ENCODE measurements at places on chromosomes 16 and 17.

DNA sequence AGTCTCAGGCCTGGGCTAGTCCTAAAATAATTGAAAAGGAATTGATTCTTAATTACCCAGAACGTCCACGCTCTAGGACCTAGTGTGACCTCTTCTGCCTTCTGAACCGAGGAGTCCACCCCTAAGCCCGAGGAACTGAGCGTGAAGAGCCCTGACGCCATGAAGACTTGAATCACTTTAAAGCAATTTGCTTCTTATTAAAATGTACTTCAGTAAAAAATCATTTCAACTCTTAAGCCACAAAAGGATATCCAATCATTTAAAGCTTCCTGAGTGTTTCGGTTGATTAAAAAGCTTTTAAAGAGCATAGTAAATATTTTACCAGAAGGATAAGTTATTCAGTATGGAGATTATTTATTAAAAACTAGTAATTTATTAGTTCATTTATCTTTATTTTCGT is 11.6 kb downstream of the HSBP1 start:
- no peak for DNase-seq

GRCh38 chr16:3509470-3509928 is 8.7 kb downstream of the CLUAP1 start:
- no peak for DNase-seq

DNA sequence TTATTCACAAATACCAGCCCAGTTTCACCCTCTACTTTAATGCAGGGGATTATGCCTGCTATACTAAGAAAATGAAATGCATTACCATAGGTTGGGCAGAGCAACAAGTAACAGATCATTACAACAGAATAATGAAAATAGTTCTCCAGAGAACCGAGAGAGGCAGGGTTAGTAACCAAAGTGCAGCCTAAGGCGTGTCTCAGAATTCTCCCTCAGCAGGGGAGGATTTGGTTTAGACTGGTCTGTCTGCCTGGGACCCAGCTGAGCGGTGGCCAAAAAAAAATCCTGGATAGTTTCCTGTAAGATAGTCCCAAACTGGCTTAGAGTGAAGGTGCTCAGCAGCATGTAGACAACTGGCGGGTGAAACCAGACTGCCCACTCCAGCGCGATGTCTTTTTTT is 30.8 kb upstream of the ADCY7 start:
- DNase-seq: no peak

DNA sequence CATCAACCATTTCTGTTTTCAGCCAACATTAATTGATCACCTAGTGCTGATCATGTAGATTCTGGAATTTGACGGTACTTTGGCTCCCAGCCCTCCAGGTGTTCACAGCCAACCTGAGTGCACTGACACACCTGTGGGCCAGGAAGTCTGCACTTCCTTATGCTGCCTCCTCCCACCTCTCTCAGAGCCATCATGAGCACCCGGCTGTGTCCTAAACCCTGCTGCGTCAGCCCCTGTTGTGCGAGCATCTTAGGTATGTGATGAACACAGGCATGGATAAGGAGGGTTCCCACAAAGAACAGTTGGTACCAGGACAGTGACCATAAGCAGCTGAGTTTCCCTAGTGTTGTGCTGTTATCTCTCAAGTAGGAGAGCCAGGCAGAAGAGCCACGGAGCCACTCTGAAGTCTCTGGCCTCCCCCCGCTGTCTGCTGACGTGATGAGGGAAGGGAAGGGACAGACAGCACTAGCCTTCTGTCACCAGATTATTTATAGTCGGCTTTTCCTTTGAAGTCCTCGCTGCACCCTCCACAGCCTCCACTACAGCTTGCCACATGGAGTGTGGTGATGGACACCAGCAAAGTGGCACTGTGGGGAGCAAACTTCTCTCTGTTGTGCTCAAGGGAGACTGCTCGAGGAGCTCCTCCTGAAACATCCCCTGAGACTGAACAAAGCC is 162.8 kb upstream of the ANKFN1 start:
- no peak for DNase-seq

DNA sequence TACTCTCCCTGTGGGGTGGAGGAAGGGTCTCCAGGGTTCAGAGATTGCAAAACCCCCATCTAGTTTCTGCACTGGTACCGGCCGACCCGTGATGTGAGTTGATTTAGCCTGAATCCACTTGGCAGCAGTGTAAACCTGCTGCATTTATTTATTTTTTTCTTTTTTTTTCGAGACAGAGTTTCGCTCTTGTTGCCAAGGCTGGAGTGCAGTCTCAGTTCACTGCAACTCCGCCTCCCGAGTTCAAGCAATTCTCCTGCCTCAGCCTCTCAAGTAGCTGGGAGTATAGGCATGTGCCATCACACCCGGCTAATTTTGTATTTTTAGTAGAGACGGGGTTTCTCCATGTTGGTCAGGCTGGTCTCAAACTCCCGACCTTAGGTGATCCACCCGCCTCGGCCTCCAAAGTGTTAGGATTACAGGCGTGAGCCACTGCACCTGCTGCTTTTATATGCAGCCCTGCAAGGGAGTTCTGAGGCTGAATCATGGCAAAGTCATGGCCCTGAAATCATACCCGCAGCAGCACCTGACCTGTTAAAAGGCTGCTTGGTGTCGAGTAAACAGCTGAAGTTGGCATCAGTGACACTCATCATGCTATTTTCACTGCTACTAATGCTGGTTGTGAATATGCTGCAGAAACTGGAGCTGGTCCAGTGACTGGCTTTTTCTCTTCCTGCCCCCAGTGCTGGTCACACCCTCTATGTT is 21.4 kb downstream of the DEXI start:
- no peak for DNase-seq

GRCh38 chr16:50455288-50455845 is 86.6 kb upstream of the BRD7 start:
- DNase-seq: no peak

DNA sequence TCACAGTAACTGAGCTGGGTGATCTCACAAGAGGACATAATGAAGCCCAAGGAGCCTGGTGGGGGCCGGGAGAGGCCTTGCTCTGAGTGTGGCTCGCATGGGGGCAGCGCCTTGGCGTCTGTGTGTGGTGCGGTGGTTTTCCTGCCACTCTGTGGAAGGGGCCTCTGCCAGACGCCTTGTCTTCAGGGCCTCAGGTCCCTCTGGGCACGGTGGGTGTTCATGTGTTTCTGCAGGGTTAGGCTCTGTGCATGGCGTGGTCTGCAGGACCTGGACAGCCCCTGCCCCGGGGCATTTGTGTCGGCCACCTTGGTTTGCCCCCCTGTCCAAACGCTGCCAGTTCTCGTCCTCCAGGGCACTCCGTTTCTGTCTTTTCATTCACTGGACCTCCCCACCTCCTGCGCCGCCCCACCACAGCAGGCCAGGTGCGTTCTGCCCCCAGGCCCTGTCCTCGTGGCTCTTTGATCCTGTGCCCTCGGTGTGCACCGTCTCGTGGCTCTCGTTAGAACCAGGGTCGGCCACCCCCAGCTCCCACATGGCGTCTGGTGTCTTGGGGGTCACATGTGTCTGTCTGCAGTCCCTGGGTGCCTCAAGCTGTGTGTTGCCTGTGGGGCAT is 43.7 kb upstream of the ZNF750 start:
- DNase-seq: no peak

- DNase-seq: no peak
These were observed 35.0 kb downstream of the ITGB3 start for GRCh38 chr17:47288531-47289116.

- DNase-seq: no peak
These were observed 160.9 kb downstream of the MAP2K6 start for GRCh38 chr17:69575346-69575761.

GRCh38 chr16:67571981-67572431 is 9.7 kb downstream of the CTCF start:
- DNase-seq: no peak

GRCh38 chr17:57671667-57672632 is 73.1 kb downstream of the CCDC182 start:
- peak; percentile 86 for DNase-seq

DNA sequence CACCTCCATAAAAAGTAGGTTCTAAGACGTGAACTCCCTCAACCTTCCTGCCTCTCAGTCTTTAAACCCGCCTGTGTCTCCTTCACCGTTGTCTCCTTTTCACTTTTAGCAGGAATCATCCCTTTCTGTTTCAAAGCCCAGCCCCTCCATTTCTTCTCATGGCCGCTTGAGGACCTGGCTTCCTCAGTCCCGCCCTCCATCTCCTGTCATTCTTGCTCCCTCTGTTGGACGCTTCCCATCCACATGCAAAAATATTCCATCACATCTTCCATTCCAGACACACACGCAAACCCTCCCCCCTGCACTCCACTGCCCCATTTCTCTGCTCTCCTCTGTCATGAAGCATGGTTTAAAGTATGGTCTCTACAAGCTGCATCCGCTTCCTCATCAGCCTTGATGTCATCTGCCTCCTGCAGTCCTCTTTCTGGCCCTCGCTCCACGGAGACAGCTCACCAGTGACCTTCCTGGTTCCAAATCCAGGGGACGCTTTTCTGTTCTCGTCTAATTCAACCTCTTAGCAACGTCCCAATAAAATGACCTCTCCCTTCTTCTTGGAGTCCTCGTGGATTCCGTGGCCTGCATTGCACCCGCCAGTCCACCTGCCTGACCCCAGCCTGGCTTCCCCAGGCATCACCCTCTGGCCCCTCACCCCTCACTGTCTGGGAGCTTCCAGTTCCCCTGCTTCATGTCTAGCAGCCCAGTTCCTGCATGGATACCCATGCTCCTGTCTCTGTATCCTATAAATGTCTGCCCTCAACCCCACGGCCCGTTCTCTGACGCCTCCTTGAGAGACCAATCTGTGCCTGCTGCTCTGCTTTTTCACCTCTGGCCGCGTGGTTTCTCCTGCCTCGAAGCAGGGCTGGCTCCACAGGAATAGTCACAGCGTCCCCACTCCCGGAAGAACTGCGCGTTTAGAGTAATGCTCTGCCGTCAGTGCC is 26.2 kb downstream of the ANKRD40 start:
- peak; percentile 68 for DNase-seq

DNA sequence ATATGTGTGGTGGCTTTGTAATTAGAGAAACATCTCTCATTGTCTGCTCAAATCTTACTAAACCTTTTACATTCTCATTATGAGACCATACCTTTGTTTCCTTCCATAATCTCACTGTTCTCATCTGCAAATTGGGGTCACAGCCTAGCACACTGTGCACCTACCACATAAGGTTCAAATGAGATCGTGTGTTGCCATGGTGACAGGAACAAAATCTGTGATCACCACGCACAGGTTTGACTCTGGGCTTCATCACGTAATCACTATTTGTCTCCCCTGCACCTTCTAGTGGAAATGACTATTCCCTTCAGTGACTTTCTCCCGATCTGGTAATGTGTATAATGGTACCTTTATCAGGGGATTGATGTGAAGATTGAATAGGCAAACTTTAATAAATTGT is 26.1 kb downstream of the CDH8 start:
- DNase-seq: no peak

- no peak for DNase-seq
These were observed 10.8 kb upstream of the TLCD3B start for GRCh38 chr16:30041841-30042240.

- DNase-seq: no peak
These were observed 949 bp upstream of the SPAG7 start for GRCh38 chr17:4968486-4969046.

GRCh38 chr17:29603109-29603674 is 10.3 kb downstream of the ANKRD13B start:
- DNase-seq: no peak

- DNase-seq: no peak
These were observed 29.7 kb downstream of the NDEL1 start for GRCh38 chr17:8465356-8465755.

DNA sequence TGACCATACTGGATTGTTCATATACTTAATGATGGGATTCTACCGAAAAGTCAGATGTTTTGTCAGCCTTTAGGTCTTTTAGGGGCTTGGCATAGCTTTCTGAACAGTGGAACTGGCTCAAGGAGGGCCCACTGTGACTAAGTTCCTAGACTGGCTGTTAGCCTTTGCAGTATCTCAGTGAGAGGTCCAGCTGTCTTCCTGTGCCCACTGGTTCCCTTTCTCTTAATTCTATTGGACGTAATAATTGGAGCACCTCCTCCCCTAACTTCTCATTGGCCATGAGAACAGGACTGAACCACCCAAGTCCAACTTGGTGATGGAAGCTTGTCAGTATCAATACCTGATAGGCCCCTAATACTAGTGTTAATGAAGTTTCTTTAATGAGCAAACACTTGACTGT is 13.5 kb downstream of the KPNA2 start:
- no peak for DNase-seq

GRCh38 chr17:6043405-6043804 is 26.8 kb upstream of the WSCD1 start:
- DNase-seq: no peak

GRCh38 chr16:24270721-24271442 is 14.7 kb downstream of the CACNG3 start:
- no peak for DNase-seq

GRCh38 chr16:23607726-23608125 is 11.6 kb upstream of the NDUFAB1 start:
- no peak for DNase-seq

GRCh38 chr17:59558039-59558438 is 7.4 kb upstream of the DHX40 start:
- no peak for DNase-seq

- DNase-seq: no peak
These were observed 80.1 kb downstream of the ABCC6 start for GRCh38 chr16:16143038-16143763.

GRCh38 chr17:8923762-8924161 is 41.7 kb downstream of the PIK3R5 start:
- no peak for DNase-seq

DNA sequence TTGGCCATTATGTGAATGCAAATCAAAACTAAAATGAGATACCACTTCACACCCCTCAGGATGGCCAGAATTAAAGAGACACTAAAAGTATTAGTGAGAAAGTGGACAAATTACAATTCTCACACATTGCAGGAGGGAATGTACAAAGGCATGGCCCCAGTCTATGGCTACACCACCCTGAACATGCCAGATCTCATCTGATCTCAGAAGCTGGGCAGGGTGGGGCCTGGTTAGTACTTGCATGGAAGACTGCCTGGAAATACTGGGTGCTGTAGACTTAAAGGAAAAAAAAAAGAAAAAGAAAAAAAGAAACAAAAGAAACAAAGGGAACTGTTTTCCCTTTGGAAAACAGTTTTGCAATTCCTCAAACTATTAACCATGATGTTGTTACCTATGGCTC is 97.0 kb upstream of the RBL2 start:
- DNase-seq: no peak

All from NCI-H1436 (cell line).